Bronchial epithelial cell (primary cell): ENCODE measurements at places on chromosomes 16 and 17. TPM values are rescaled to one million over a fixed set of nuclear protein-coding genes. Genes with fewer than 3 reads are reported as not detected.

Gene ZFPM1
- total RNA-seq: 0.79 and 1.7 TPM in 2 replicates

Gene PRSS21
- 2.8 and 4.5 TPM in 2 replicates for total RNA-seq

Gene SOCS7
- 19.0 and 22.5 TPM in 2 replicates for total RNA-seq

Gene TLE7
- total RNA-seq: not detected in 2 replicates

Gene RCVRN
- total RNA-seq: not detected in 2 replicates

Gene HASPIN
- total RNA-seq: 0.53 and 0.64 TPM in 2 replicates

- no peak for DNase-seq
Observed at GRCh38 chr17:12850996-12851395, 61.7 kb downstream of the ARHGAP44 start.

DNA sequence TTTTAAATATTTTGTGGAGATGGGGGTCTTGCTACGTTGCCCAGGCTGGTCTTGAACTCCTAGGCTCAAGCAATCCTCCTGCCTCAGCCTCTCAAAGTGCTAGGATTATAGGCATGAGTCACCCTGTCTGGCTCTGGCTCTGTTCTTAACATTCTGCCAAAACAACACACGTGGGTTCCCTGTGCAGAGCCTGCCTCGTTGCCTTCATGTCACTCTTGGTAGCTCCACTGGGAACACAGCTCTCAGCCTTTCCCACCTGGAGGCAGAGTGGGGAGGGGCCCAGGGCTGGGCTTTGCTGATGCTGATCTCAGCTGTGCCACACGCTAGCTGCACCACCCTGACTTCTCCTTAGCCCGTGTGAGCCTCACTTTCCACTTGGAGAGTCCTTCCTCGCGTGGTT is 19.3 kb downstream of the CRISPLD2 start:
- peak; percentile 16 for DNase-seq

- no peak for DNase-seq
Observed at GRCh38 chr17:77610518-77610893, 348.0 kb upstream of the TNRC6C start.

- DNase-seq: no peak
Observed at GRCh38 chr17:69447726-69448125, 33.2 kb downstream of the MAP2K6 start.

GRCh38 chr16:80296034-80296433 is 244.8 kb upstream of the DYNLRB2 start:
- DNase-seq: no peak

DNA sequence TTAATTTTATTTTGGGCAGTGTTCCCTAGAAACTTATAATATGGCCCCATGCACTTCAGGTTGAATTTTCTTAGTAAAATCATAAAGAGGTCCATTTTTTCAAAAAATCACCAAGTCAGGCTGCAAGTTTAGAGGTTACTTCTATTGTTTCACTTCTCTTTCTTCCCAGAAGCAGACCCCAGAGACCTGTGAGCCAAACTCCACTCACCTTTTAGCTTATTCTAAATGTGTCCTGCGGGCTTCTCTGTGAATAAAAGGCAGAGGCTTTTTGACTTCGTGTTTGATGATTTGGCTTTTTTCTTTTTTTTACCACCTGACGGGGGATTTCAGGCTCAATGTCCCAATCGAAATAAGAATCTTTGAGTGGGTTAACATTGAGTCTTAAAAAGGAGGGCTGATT is 7.4 kb downstream of the PRKCB start:
- no peak for DNase-seq

DNA sequence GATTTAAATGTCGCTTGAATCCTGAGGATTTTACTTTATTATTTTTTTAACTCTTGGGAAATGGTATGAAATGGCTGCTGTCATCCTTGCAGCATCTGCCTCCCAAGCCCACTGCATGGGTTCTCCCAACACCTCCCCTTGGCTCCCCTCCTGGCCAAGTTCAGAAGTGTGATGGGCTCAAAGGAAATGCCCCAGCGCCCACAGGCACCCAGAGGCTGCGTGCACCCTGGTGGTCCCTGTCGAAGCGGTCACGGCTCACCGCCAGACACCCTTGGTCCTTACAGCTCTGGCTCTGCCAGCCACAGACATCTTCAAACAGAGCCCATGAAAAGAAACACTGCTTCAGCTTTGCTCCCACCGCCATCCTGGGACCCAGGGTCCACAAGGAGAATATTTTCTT is 334.7 kb downstream of the SOX9 start:
- DNase-seq: no peak

DNA sequence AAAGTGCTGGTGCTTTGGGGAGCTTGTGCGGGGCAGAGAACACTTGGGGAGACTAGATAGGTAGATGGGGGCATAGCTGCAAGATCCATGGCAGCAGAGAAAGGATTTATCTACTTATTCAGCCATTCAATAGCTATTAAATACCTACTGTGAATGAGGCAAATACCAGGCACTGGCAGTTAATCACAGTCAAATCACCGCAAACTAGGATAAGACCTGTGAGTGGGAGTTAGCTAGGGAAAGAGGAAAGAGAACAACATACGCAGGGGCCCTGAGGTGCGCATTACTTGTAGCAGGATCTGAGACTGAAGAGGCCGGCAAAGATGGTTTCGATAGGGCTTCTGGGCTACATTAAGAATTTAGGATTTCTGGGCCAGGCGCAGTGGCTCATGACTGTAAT is 3.8 kb upstream of the ALKBH5 start:
- DNase-seq: no peak

GRCh38 chr16:27027971-27028370 is 38.8 kb upstream of the C16orf82 start:
- DNase-seq: no peak

DNA sequence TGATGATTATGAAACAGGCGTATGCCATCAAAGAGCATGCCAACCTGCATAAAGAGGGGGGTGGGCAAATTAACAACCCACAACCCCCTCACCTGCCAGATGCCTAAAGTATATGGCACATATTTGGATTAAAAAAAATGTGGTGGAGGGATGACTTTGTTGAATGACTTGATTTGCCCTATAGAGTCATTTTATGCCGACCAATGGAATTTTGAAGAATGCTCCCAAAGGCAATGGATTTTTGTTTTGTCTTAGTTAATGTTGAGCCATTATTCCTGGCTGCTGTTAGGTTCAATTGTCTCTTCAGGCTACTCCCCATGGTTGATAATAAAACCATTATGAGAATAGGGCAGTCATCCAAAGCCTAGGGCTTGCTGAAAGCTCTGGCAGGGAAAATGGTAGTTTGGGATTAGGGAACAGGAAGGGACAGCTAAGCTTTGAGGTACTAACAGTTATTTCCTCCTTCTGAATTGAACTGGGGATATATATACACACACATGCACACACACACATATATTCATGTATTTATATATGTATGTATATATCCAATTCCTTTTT is 5.8 kb upstream of the CHCT1 start:
- no peak for DNase-seq

DNA sequence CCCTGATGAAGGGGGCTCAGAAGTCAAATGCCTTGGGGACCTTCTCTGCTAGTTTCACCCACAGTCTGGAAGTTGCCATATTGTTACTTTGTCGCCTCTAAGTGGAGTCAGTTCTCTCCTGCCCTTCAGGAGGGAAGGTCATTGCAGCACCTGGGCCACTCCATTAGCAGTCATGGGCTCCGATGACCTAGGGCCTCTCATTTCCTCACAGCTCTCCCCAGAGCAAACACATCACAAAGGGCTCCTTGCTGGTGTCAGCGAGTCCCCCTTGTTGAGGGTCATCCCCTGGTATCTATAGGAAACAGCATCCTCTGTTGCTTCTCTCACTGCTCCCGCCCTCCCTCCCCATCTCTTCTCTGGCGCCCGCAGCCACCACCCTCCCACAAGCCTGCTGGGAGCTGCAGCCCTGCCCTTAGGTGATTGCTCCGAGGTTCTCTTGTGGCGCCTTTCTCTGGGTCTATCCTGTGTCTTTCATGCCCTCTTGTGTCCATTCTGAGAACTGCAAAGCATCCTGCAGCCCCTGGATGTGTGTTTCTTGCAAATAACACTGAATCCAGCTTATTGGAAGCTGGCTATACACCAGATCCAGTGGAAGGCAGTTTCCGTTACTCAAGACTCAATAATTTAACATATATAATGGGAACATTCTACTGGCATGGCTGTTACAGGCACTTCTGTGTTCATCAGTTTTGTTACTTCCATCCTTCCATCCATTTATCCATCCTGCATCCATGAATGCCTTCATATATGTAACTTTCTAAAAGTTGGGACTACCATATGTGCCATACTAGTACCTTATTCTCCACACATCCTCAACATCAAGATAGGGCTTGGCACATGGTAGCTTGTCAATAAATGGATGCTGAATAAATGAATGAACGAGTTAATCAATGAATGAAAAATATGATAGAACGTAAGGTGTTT is 21.2 kb downstream of the PDILT start:
- peak; percentile 55 for DNase-seq

- no peak for DNase-seq
Observed at GRCh38 chr17:76145231-76146052, 4.4 kb upstream of the FOXJ1 start.

GRCh38 chr17:47323382-47324223 is at the start of gene EFCAB13:
TSS of gene EFCAB13 (plus strand) at chr17:47323955. CDS start at chr17:47328354, 4,399 bp downstream.
- peak; percentile 55 for DNase-seq

GRCh38 chr17:73720187-73720834 is 76.1 kb upstream of the SDK2 start:
- no peak for DNase-seq

GRCh38 chr16:30805370-30806169 is 18.6 kb upstream of the ZNF629 start:
- DNase-seq: peak; percentile 36

DNA sequence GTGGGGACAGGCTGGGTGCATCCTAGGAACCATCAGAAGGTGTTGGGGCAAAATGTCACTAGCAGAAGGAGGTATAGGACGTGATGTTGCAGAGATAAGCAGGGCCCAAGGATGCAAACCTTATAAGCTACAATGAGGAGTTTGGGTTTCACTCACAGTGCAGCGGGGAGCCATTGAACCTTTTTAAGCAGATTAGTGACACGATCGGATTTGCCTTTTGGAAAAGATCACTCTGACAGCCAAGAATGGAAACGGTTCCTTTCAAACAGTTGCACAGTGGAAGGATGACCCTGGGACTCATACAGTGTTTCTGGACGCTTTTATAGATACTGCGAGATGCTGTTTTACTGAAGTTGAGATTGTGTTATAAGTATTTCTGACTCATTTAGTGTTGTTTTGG is 131.8 kb upstream of the CACNG3 start:
- DNase-seq: no peak

DNA sequence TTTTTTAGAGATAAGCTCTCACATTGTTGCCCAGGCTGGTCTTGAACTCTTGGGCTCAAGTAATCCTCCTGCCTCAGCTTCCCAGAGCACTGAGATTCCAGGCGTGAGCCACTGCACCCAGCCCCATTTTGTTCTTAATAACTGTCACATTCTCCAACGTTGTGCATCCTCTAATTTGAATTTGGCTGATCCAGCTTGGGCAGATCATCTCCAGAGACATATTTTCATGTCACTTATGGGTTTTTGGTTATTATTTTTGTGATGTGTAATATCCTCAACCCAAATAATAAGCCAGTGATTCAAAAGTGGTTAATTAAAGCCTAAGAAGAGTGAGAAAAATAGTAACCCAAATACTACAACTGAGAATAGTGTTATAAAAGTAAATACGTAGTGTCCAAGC is 16.2 kb upstream of the COL1A1 start:
- no peak for DNase-seq

- no peak for DNase-seq
Observed at GRCh38 chr17:68334393-68334792, 43.1 kb downstream of the ARSG start.

DNA sequence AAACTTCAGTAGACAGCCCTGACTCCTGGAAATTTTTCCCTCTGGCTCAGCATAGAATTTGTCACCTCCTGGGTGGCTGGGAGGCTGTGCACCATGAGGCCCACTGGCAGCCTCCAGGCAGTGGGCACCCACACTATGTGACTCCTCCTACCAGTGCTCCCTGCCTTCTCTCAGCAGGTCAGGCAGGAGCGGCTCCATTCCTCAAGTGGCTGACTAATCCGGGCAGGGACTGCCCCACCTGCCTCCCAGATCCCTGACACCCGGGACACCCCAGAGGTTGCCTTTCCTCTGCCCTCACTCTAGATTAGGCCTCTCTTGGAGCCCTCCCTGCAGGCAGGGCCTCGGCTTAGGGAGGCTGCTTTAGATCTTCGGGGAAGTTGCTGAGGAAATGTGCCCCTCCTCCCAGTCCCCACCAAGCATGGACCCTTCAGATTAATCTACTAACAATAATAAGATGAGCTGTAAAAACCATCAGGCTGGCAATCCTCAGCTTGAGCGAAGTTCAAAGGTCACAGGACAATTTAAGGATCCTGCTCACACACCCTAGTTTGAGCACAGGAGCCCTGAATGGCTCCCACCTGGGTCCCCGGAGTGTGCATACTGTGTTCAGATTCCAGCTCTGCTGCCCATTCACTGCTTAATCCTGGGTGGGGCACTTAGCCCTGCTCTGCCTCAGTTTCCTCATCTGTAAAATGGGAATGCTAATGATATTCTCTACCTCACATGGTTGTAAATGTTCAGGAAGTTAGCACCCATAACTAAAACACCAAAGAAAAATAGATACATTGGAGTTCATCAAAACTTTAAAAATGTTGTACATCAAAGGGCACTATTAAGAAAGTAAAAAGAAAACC is 10.0 kb upstream of the MYCBPAP start:
- peak; percentile 76 for DNase-seq
